ENCODE measurements at places on chromosomes 16 and 17. TPM values are rescaled to one million over a fixed set of nuclear protein-coding genes. Genes with fewer than 3 reads are reported as not detected.

DNA sequence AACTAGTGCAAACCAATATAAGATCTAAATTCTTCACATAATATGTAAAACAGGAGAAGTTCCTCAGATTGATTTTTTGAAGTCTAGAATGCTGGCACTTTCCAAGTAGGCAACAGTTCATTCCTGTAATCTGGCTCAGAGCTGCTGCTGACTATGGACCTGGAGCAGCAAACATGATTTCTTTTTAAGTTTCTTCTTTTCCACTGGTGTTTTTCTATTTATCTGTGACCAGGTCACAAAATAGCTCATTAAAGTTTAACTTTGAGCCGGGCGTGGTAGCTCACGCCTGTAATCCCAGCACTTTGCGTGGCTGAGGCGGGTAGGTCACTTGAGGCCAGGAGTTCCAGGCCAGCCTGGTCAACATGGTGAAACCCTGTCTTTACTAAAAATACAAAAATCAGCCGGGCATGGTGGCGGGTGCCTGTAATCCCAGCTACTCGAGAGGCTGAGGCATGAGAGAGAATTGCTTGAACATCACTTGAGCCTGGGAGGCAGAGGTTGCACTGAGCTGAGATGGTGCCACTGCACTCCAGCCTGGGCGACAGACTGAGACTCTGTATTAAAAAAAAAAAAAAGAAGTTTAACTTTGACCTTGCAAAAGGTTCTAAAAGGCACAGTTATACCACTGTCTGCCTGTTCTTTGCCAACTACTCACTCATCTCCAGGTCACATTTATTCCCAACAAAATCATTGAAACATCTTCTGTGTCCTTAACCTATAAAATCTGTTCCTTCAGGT is 29.4 kb upstream of the SLC13A2 start:
- DNase-seq = no peak

The SGCA gene
- polyA plus RNA-seq = 1.8 TPM

The SRCIN1 gene
- polyA plus RNA-seq = not detected

The CTRL gene
- polyA plus RNA-seq = 3.8 TPM

The B3GNT9 gene
- polyA plus RNA-seq = 24.8 TPM

DNA sequence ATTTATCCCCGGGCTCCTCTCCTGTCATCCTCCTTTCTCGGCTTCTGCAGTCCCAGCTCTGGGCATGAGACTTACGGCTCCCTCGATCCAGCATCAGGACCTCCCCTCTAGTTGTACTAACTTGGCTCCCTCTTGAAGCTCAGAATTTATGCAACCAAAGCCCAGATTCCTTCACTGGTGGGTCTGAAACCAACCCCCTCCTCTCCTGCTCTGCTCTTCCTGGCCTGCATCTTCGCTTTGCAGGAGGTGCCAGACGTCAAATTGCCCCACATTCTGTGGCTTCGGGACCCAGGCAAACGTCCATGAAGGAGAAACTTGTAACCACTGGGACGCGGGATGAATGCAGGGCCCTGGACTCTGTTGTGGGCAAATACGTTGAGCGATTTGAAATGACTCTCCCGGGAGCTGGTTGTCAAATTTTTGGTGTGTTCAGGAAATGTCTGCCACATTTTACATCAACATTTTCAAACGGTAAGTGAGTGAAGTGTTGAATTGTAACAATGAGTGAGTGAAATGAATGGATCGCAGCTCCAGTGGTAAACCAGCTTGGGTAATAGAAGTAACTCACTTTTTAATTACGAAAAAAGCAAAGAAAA is 29.3 kb upstream of the ELAC2 start:
- DNase-seq = no peak

- no peak for DNase-seq
Measured at GRCh38 chr16:27935076-27935475, 128.4 kb downstream of the GSG1L start.

The CHST4 gene
- not detected for polyA plus RNA-seq

The PRSS36 gene
- polyA plus RNA-seq = 0.19 TPM

DNA sequence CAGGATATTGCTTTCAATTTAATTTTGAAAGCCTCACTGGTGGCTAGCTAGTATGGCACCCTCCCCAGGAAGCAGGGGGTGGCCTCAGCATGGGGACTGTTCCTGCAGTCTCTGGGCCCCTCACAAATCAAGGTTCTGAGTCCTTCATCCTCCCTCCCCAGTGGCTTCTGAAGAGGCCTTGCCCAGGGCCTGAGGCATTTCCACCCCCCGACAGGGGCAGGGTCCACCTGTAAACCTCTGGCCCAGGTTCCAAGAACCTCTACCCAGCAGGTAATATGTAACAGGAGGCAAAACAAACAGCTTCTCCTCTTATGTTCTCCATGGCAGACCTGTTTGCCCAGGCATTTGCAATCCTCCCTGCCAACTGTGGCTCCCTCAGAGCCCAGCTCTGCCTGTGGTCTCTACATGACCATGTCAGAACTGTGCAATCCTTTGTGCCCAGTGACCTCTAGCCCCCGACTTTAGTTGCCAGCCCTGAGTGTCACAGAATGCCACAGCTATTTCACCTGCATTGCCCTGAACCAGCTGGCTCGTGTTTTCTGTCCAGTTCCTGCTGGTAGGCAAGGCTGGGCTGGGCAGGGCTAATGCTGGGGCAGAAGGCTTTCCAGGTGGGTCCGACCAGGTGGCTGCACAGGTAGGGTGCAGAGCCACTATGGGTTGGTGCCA is 14.3 kb downstream of the ACSF2 start:
- no peak for DNase-seq

The TPSG1 gene
- polyA plus RNA-seq = not detected

DNA sequence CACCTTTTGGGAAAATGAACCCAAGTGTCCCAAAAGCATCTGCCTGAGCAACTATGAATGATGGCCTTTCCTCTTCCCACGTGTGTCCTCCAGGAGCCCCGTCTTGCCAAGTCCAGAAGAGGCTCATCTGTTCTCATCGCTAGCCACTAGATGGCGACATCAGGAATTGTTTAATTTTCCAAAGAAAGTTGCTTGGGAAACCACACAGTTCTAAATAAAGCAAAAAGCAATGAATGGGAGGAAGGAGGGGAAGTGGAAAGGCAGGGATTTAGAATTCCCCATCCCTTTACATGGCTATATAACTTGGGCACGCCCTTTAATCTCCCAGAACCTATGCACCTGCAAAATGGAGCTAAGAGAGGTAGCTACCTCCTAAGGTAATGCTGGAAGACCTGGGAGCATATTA is 9.0 kb upstream of the CDH5 start:
- peak; percentile 87 for DNase-seq

GRCh38 chr17:8798846-8799569 is at the start of gene MFSD6L:
TSS of gene MFSD6L (minus strand) at chr17:8799365. CDS start at chr17:8799120, 245 bp downstream.
- no peak for DNase-seq

The KRT33A gene
- not detected for polyA plus RNA-seq

- DNase-seq = peak; percentile 99
Measured at GRCh38 chr16:3950343-3951193, 70.1 kb upstream of the CREBBP start.
